ENCODE measurements at places on chromosomes 6 and 20.

- no peak for DNase-seq
Measured at GRCh38 chr20:10713161-10713560, 39.4 kb upstream of the JAG1 start.

DNA sequence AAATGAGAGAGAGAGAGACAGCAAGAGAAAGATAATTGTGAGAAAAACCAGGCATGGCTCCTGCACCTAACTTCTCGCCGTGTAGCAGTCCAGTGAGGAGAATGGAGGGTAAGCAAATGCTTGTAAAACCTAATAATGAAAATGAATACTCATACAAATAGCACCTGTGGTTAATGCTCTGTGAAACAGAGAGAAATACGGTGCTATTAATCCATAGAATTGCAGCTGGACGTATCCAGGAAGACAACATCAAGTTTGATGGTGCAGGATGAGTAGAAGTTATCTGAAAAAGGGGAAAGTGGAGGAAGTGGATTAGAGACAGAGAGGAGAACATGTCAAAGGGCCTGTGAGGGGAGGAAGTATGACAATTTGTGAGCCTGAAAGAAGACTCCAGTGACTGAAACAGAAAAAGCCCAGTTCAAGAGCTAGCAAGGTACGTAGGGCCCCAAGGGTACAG lies 89.4 kb upstream of the PAK5 start:
- DNase-seq, result no peak

DNA sequence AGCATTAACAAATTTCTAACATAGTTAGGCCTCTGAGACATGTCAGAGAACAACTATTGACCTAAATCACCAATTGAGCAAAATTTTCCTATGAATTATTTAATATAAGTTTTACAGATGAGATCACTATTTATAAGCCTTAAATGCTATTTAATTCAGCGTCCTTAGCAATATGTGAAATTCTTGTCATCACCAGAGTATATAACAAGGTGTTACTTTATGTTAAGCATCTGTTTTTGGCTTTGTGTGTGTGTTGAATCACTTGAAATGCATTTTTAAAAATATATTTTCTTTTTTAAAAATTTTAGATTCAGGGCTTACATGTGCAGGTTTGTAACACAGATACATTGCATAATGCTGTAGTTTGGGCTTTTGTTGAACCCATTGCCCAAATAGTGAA lies 794.1 kb downstream of the EYS start:
- DNase-seq, result no peak

GRCh38 chr20:62900692-62901584 lies 25.4 kb downstream of the DIDO1 start:
- DNase-seq, result no peak

- no peak for DNase-seq
Measured at GRCh38 chr6:134454794-134455193, 136.9 kb upstream of the SGK1 start.

DNA sequence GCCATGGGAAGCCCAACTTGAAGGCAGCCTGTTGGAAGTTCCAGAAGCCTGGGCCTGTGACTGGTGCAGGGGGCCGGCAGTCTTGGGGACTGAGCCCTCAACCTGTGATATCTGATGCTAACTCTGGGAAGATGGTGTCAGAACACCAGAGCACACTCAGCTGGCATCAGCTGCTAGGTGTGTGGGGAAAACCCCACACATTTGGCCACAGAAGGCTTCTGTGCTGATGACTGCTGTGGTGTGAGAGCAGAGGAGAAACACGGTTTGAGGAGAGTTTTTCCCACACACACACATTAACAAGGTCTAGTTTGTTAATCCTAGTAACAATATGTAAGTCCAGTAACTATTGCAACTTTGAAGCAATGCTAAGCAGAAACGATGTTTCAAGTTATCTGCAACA lies 78.0 kb downstream of the PSMB1 start:
- DNase-seq, result no peak

GRCh38 chr20:24485981-24486380 lies 16.6 kb downstream of the SYNDIG1 start:
- no peak for DNase-seq

GRCh38 chr6:113185299-113185698 lies 671.8 kb upstream of the MARCKS start:
- no peak for DNase-seq

DNA sequence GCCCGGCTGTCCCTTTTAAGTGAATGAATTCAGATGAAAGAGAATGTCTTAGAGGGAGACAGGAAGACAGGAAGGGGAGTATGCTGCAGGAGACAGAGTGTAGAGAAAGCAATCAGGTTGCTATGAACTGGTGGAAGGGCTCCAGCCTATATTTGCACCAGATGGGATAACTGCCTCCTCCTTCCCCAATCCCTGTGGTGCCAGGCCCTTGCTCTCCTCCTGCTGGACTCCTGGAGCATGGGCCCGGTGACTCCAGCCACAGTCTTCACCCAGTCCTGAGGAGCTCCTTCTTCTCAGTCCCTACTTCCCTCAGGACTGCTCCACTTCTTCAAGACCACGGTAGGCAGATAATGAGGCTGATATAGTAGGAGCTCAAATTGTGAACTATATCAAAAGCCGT lies 91.8 kb downstream of the TMEM200A start:
- DNase-seq, result no peak

- DNase-seq, result no peak
Measured at GRCh38 chr20:10976051-10976450, 302.3 kb upstream of the JAG1 start.

DNA sequence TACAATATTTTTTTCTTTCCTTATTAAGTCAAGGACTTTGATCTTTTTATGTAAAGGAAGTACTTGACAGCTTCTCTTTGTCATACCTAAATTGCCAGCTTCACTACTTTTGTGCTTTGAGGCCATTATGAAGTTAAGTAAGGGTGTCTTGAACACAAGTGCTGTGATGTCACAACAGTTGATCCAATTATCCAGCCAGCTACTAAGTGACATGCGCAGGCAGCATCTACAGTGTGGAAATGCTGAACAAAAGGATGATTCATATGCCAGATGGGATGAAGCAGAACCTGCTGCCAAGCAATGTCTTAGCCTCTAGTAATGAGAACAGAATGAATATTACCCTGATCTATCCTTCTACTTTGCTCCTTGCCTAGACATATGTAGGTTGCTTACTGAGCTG lies 68.3 kb upstream of the TMEM244 start:
- no peak for DNase-seq

DNA sequence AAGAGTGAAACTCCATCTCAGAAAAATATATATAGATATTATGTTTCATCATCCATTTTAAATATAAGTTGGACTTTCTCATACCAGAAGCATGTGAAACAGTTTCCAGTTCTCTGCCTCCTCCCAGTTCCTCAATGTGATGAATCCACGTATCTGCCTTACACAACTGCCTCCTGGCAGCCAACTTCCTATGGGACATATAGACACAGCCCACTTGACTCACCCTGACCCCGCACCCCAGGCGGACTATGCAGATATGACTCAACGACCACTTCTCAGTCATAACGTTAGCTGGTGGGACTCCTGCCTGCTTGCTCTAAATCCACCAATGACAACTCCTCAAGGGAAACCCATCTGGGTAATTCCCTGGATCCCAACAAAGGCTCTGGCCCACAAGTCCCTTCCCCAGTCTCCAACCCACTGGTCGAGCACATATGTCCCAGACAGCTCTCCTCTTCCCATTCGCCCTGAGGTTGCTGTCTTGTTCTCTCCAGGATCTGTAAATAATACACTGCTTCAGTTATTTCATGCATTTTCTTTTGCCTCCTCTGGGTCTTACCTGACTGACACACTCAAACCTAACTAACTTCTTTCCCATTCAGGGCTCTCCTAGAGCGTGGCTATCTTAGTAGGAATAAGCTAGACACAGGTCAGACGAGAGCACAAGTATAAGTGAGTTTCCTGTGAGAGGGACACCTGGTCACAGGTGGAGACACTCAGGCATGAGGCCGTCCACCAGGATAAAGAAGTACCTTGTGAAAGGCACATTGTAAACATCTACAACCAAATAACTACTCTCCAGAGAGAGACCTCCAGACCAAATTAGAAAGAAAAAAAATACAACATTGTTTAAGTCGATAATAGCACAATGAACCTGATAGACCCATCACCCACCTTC lies 548.5 kb downstream of the CD83 start:
- DNase-seq, result no peak

DNA sequence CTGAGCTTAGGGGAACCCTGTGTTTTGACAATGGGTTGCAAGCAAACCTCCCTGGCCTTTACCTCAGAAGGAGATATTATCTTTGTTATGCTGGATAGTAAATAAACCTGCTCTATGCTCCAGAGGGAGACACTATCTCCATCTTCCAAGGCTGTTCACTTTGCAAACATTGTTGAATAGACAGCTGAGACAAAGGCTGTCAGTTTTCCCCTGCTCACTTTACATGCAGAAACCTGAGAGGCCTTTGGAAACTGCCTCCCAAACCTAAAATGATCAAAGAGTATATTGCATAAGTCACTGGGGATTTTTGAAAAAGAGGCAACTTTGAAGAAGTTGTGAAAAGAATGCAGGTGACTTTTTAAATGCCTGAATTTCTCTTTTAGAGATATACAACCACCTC lies 61.6 kb downstream of the MRAP2 start:
- DNase-seq, result no peak

GRCh38 chr20:24743641-24744040 lies 205.4 kb upstream of the CST7 start:
- DNase-seq, result peak; percentile 15

GRCh38 chr6:124960757-124961463 lies 1.3 kb upstream of the RNF217 start:
- no peak for DNase-seq

DNA sequence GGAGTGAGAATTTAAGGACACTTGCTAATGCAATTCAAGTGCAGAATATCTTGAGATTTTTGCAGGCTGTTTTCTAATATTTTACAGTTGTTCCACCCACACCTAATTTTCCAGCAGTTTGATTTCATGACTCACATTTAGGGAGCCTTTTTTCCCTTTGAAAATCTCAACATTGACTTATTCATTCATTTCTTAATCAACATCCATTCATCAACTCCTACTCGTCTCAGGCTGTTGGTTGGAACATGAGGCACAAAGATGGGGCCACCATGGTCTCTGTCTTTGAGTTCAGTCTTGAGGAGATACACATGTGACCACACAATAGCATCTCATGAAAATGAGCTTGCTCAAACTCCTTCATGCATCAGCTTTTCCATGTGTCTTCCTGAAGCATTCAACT lies 135.6 kb downstream of the UNC5CL start:
- no peak for DNase-seq

DNA sequence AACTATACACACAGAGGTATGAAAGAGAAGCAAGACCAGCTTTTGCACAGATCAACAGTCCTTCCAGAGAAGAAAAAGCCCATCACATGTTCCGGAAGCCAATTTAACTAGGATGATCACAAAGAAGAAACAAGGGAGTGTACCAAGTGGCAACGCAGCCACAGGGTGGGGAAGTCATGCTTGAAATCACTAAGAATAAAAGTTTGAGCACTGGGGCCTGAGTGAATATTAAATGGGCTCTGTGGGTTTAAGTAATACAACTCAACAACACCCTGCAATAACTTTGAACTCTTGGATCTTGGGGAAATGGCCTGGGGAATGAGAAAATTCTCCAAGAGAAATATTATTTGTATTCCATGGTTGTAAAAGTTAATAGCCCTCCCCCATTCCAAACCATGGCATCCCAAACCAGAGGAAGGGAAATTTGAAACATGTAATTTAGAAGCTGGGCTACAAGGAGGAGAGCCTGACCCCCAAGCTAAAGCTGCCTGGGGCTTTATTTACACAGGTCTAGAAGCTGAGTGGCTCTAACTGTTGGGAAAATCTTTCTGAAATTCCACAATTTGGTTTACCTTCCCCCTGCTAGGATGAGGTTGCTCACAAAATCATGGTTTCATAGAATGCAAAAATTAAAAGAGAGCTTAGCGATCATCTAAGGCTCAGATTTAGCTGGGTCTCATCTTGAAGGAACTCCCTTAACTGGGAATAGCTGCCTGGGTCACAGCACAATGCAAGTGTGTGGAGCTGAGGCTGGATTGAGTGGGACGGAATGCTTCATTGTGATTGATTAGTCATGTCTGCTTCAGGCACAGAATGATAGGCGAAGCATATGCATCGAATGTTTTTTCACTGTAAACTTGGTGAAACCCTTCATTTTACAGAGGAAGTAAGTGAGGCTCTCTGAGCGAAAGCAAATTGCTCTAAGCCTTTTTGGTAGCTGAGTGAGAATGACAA lies 143.6 kb downstream of the BMP7 start:
- no peak for DNase-seq

DNA sequence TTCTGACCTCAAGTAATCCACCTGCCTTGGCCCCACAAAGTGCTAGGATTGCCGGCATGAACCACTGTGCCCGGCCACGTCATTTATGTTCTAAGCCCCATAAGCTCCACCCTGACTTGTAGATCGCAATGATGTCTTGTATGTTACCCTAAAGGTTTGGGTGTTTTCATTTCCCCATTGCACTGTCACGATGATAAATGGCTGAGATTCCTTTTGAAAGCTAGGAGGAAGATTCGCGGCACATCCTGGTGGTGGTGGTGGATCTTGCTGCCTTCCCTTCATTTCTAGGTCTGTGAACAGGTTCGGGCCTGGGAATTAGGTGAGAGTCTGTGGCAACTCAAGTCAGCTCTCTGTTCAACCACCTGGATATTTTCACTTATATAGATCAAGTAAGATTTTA lies 28.3 kb downstream of the MUC22 start:
- DNase-seq, result no peak

DNA sequence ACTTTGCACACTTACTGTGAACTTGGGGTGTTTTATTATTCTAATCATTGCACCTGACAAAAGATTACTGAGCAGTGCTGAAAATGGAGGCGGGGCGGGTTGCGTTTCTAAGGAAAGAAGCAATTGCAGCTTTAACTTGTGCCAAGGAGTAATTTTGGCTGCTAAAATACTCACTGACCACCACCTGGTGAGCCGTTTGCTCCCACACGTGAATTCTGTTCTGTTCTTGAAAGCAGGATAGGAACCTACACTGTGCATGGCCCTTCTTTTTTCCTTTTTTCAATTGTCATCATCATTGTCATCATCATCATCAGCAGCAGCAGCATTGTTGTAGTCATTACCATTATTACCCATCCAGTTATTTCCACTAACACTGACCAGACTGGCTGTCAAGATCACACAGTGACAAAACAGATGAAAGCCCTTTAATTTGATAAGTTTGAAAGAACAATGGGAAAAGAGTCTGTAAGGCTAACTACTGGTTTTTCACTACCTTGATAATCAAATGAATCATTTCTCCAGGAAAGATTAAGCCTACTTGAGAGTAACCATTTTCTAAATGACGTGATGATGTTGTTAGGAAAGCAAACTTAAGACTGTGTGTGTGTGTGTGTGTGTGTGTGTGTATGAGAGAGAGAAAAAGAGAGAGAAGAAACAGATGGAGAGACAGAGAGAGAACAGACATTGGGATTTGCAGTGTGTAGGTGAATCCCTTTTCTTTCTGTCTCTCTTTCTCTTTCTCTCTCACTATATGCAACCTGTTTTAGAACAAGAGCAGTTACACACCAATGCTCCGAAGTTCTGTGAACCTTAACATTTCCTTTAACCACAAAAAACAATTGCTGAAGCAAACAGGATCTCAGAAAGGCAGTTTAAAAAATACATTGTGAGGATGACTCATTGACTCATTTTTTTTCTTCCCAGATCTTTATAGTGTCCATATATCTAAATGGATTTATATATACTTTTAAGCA lies 3.8 kb downstream of the RIPOR2 start:
- no peak for DNase-seq

- no peak for DNase-seq
Measured at GRCh38 chr6:37602346-37602745, 95.3 kb downstream of the MDGA1 start.
